SK-N-MC (cell line): ENCODE measurements at places on chromosomes 7 and 10.

- DNase-seq, result no peak
These were observed 254.8 kb upstream of the PITRM1 start for GRCh38 chr10:3427347-3427746.

GRCh38 chr10:51422311-51423120 lies 276.9 kb downstream of the CSTF2T start:
- no peak for DNase-seq

- DNase-seq, result peak; percentile 34
These were observed 271.7 kb downstream of the ANKRD7 start for GRCh38 chr7:118496138-118496644.

DNA sequence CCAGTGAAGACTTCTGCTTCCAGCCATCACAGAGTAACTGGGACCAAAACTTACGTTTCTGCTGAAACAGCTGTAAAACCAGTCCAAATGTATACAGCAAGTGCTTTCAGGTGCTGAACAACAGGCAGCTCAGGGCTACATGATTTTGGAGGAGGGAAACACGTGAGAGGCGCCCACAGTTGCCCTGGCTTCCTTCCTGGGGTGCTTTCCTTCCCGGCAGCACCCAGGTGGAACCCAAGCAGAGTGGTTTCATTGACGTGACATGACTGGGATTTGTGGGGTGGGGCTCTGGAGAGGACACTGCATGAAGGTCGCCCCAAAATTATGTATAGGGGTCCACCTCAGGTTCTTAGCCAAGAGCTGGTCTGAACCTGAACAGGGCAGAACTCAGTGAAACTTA lies 34.2 kb downstream of the IL2RA start:
- DNase-seq, result no peak

- no peak for DNase-seq
These were observed 19.6 kb downstream of the SVIL start for GRCh38 chr10:29615195-29615594.

- no peak for DNase-seq
These were observed 68.9 kb downstream of the ARID5B start for GRCh38 chr10:61970182-61971002.

DNA sequence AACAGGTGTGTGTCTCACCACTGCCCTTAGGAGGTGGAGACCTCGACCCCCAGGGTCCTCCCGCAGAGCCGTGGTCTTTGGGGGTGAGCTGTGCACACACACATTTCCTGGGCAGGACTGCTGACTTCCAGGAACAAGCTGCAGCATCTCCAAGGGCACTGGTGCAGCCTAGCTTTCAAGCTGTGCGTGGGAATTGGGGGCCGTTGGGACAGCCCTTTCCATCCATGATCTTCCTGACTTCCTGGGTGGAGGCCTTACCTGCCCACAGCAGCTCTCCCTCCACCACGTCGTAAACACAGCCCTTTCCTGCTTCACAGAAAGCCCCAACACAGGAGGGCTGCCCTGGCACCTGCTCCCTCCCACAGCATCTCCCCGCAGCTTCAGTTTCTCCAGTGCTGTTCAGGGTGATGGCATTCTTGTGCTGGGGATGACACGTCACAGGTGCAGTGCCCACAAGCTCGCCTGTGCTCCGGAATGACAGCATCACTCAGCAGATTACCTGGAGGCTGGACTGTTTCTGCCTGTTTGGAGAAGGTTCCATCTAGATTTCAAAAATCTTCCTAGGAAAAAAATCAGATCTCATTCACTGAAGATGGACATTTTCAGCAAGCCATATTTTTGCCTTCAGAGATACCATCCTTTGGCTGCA lies 208.0 kb upstream of the PPP2R2D start:
- DNase-seq, result no peak

DNA sequence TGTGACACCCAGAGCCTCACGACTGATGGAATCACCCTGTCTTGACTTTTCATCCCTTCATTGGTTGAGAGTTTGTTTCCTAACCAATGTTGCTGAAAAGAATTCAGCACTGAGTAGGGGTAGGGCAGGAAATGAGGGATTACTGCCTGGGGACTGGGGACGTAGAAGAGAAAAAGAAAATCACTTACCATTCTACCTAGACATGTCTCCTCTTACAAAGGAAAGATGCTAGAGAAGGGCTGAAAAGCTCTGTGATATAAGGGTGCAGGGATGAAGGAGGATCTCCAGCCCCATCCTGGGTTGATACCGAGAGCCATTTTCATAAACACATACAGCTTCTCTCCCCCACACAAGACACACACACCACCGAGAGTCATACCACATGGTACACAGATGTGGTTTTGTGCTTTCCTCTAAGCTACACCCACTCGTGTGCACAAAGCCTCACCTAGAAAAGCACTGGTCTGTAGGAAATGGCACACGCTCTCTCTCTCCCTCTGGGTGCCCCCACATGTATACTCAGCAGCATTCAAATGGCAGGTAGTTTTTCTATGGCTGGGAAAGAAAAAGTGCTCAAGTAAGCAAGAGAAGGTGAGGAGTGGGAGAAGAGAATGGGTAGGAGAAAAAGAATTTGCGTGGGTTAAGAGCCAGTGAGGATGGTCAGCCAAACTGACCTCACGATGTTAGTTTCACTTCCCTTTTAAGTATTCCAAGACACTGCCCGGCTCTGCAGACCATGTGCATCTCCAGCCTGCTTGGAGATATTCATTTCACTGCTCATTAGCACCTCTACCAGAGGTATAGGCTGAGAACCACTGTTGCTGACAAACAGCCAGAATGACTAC lies 85.8 kb downstream of the CALD1 start:
- no peak for DNase-seq

GRCh38 chr10:69955897-69956740 lies 96.5 kb upstream of the MACROH2A2 start:
- DNase-seq, result no peak

DNA sequence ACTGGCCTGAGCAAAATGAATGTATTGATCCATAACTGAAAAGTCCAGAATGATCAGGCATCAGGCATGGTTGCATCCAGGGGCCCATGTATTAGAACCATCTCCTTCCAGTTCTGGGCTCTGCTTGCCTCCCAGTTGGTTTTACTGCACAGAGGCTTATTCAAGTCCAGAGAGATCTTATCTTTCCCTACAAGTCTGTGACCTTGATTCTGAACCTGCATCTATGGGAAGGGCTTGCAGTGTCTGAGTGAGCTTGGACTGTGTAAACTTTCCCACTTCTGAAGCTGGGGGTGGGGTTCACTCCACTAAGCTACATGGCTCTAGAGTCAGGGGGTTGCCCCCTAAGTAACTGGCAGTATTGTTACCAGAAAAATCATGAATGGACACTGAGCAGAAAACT lies 136.2 kb downstream of the TCF7L2 start:
- DNase-seq, result no peak

DNA sequence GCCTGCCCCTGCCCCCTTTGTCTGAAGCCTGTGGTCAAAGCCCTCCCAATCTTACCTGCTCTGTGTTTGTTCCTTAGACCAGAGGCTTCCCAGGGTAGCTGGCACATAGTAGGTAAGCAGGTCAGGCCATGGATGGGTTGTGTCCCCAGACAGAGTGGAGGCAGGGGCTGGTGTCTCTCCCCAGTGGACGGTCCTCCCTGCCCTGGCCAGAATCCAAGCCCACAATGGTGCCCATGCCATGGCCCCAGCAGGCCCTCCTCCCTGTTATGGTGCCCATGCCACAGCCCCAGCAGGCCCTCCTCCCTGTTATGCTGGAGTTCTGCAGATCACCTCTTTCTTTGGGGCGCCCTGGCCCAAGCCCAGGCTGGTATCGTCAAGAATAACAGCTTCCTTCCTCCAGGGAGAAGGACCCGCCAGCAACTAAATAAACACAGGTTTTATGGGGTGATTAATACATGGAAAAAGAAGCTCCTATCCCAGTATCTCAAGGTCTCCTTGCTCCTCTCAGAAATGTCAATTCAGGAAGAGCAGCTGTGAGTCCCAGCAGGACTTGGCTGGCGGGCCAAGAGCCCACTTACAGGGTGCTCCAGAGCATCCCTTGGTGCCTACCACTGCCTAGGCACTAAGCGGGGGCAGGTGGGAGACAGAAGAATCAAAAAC lies 82.0 kb downstream of the NEURL1 start:
- no peak for DNase-seq

- peak; percentile 93 for DNase-seq
These were observed 21.8 kb upstream of the MRC1 start for GRCh38 chr10:17787087-17787961.

GRCh38 chr7:135971366-135971725 lies 5.8 kb downstream of the MTPN start:
- no peak for DNase-seq

DNA sequence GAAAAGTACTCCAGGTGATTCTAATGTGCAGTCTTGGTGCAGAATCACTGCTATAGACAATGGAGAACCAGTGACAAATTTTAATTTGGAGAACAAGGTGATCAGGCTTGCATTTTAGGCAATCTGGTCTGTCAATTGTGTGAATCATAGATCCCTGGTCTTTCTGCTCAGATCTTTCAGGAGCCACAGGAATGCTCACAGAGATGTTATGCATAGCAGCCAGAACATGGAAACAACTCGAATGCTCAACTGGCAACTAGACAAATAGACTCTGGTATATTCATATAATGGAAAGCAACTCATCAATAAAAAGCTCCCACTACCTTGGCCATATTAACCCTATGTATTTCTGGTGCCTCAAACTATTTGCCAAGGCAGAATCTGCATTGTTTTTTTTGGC lies 209.1 kb downstream of the PHF14 start:
- DNase-seq, result no peak

- no peak for DNase-seq
These were observed 88.5 kb downstream of the IPMK start for GRCh38 chr10:58179238-58179637.

- DNase-seq, result no peak
These were observed 86.7 kb upstream of the DUSP5 start for GRCh38 chr10:110411047-110411410.

GRCh38 chr10:133162910-133163856 lies 3.2 kb downstream of the KNDC1 start:
- no peak for DNase-seq

- DNase-seq, result no peak
These were observed 72.7 kb downstream of the HACD1 start for GRCh38 chr10:17544465-17544864.

DNA sequence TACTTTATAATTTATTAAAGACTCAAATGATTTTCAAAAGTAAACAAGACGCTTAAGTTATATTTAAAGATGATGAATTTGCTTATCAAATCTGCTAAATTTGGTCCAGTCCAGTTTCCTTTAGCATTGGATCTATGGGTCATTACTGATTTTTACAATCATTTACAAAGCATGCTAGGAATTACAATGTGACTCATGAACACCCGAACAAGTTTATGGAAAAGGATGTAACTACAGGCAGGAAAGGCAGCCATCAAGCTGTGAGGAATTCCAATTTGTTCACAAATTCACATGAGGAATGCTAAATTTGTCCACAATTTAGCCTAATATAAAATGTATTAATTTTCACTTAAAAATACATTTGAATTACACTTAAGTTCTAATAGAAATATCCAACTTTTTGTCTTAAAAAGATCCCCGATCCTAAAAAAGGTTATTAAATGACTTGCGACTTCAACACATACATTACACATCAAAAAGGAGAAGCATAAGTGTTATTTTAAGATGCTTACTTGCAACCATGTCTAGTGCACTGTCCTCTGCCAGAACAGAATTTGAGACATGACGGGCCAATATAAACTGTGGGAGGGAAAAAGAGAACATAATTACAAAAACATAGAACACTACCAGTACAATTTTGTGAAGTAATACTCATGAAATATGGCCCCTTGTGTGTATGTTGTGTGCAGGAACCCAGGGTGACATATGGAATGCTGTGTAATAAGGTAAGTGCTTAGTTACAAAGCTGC lies 194.2 kb upstream of the SLC26A5 start:
- no peak for DNase-seq

- no peak for DNase-seq
These were observed 24.4 kb downstream of the MRPS33 start for GRCh38 chr7:140990193-140990962.

DNA sequence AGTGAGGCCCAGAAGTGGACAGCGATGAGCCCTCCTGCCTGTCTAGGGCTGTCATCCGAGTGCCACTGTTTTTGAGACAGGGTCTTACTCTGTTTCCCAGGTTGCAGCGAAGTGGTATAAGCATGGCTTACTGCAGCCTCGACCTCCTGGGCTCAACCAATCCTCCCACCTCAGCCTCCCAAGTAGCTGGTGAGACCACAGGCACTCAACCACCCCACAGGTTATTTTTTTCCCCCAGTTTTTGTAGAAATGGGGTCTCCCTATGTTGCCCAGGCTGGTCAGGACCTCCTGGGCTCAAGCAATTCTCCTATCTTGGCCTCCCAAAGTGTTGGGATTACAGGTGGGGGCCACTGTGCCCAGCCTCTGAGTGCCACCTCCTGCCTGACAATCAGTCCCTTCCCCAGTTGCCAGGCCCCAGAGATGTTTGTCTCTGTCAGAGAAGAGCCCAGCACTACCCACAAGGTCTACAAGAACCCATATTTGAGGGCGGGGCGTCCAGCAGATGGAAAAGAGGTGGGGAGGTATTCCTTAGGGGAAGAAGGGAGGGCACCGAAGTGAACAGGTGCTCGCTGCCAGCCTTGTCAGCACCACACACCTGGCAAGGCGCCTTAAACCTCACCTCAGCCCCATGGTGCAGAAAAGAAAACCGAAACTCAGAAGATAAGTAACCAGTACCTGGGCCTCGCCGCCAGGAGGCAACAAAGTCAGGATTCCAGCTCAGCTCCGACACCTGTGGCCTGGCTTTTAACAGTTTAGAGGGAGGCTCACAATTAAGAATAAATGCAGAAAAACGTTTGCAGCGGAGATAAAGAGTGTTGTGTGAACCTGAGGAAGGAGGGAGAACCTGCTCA lies 77.4 kb upstream of the ANLN start:
- DNase-seq, result no peak

GRCh38 chr7:8151161-8151725 lies 110.7 kb downstream of the ICA1 start:
- no peak for DNase-seq

DNA sequence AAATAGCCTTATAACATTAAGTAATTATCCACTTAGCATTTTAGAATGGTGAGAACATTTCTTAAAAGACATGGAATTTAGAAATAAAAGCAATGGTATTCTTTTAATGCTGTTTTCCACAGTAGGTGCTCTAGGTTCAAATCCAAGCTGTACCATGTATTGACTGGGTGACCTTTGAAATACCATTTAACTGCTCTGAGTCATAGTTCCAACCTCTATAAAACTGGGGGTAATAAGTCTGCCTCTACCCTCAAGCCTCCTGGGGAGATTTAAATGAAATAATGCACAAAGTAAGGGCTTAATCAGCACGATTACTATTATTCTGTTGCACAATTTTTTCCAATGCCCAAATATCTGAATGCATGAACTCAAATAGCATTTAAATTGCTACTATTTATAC lies 236.4 kb upstream of the CCDC6 start:
- DNase-seq, result no peak

GRCh38 chr7:3029138-3029537 lies 14.5 kb downstream of the CARD11 start:
- no peak for DNase-seq

- no peak for DNase-seq
These were observed 51.8 kb downstream of the GSDME start for GRCh38 chr7:24705461-24705954.

DNA sequence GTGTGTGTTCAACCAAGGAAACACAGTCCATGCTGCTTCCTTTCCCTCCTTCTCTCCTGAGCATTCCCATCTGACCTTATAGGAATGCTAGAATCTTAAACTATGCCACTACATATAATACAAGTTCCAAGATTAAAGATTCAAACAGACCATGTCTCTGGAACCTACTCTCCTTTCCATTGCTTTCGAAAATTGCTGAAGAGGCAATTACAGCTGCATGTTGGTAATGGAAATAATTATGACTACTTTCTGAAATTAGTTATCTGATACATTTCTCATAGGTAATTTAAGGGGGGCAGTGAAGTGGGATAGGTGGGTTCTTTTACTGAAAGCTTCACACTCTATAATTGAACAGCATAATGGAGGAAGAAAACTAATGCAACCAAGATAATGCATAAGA lies 285.9 kb upstream of the YAE1 start:
- DNase-seq, result no peak
